ENCODE measurements at places on chromosomes 16 and 17.

DNA sequence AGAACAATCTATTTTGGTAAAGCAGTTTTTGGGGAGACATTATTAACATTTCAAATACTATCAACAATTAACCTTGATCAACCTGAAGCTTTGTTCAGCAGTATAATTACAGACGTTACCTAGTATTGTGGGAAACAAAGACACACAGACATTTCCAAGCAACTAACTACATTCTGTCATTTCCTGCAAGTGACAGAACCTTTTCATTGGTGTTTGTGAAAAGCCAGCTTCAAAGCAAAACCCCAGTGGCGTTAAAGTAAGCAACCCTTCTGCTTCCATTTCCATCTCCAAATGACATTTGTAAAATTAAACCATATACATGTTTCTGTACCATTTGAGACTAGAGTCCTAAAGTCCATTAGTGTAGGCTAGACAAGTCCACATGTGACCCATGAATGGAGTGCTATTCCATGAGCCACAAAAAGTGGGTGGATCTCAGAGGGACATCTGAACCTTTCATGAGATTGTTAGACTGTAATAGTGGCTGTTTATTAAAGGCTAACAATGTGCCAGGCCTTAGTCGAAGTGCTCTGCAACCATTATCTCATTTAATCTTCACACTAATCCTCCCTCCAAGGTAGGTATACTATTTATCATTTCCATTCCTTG is 101.2 kb downstream of the SSH2 start:
- DNase-seq = no peak

DNA sequence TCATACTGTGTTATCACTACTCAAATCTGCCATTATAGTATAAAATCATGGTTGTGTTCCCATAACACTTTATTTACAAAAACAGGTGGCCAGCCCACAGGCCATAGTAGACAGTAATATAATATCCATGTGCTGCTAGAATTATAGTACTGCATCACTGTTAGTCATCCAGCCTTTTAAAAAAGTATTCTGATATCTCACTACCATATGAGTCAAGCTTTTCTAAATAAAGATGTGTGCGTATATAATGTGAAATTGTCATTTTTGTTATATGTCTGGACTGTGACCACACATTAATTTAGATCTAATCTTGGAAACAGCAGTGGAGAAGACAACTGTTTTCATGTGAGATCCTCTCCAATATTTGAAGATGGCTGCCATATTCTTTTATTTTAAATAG is 1049.1 kb upstream of the GOT2 start:
- no peak for DNase-seq

GRCh38 chr17:8947201-8947600 is 18.3 kb downstream of the PIK3R5 start:
- DNase-seq = no peak

- DNase-seq = peak; percentile 6
Measured at GRCh38 chr16:9297437-9298113, 206.1 kb downstream of the HAPSTR1 start.

- DNase-seq = no peak
Measured at GRCh38 chr17:17027442-17028058, 14.7 kb upstream of the MPRIP start.

- peak; percentile 10 for DNase-seq
Measured at GRCh38 chr17:39200070-39200879, at the start of gene RPL19. RPL19 (plus strand) TSS chr17:39200283; CDS start chr17:39200345, 62 bp downstream.

- DNase-seq = no peak
Measured at GRCh38 chr16:35908942-35909341, 2449.5 kb downstream of the TP53TG3F start.

GRCh38 chr16:77290451-77291115 is 91.4 kb downstream of the SYCE1L start:
- peak; percentile 37 for DNase-seq

GRCh38 chr16:72554935-72555334 is 383.0 kb upstream of the PMFBP1 start:
- DNase-seq = no peak

DNA sequence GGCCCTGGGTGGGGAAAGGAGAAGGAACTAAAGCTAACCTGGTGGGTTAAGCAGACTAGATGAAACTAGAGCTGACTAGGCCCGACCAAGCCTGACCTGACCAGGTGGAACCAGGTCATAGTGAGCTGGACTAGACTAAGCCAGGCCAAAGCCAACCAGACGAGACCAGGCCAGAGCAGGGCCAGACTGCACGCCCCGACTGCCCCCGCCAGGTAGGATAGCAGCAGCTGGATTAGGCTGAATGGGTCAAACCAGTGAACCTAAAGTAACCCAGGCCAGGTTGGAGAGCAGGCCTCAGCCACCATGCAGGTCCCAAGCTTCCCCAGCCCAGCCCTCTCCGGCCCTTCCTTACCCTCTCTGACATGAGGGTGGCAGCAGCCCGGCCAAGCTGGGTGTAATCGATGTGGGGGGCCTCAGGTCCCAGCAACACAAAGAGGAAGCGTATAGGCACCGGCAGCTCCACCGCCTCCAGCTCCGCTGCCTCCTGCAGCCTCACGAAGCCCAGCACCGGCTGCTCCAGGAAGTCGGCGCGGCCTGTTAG is 9.1 kb downstream of the SLC4A1 start:
- DNase-seq = no peak

DNA sequence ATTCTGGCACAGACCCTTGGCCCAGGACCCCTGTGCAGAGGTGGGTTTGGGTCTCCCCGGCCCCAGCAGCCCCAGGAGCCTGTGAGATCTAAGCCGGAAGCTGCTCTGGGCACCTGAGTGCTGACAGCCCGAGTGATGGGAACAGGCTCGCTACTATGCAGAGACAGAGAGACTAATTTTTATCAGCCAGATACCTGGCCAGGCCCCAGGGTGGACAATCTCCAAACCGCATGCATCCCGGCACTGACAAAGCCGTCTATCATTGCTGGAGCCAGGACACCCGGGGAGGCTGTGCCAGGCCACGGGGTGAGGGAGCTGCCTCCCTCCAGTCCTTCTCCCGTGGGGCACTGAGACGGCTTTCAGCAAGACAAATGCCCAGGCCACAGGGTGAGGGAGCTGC is 25.0 kb downstream of the CBFA2T3 start:
- DNase-seq = no peak
